Stimulated activated CD8-positive, alpha-beta memory T cell treated with anti-CD3 and anti-CD28 coated beads, Interleukin-7, amount 100 ng/mL, for 1 hour (primary cell): ENCODE measurements at places on chromosomes 4 and X.

GRCh38 chrX:3176439-3176820 is 135.2 kb downstream of the ARSF start:
- no peak for DNase-seq

- DNase-seq: no peak
Observed at GRCh38 chr4:190020790-190021717, 6.0 kb downstream of the FRG2 start.

DNA sequence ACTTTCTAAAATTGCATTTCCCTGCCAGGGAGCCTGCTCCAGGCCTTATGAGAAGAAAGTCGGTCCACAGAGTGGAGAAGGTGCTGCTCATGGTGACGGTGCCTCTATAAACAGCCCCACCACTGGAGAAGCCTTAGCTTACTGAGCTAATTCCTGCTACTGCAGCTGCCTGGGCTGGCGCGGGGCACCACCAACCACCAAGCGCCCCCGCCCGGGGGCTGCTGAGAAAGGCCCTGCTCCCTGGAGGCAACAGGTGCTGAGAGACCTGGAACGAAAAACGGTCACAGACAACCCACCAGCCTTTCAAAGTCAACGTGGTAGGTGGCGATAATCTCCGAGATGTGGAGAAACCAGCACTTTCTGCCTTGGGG is 2.9 kb downstream of the HCFC1 start:
- DNase-seq: no peak

DNA sequence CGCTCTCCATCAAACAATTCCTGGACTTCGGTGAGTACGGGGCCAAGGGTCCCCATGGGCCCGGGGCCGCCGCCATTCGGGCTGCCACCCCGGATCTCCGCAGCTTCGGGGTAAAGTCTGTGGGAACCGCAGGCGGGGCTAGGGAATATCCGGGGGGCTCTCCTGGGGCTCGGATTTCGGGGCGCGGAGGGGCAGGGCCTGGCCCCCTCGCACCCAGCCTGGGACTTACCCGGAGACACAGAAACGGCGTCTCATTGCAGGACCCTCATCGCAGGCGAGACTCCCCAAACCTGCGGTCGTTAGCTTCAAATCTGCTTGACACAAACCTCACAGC is 413 bp downstream of the PDK3 start:
- no peak for DNase-seq

DNA sequence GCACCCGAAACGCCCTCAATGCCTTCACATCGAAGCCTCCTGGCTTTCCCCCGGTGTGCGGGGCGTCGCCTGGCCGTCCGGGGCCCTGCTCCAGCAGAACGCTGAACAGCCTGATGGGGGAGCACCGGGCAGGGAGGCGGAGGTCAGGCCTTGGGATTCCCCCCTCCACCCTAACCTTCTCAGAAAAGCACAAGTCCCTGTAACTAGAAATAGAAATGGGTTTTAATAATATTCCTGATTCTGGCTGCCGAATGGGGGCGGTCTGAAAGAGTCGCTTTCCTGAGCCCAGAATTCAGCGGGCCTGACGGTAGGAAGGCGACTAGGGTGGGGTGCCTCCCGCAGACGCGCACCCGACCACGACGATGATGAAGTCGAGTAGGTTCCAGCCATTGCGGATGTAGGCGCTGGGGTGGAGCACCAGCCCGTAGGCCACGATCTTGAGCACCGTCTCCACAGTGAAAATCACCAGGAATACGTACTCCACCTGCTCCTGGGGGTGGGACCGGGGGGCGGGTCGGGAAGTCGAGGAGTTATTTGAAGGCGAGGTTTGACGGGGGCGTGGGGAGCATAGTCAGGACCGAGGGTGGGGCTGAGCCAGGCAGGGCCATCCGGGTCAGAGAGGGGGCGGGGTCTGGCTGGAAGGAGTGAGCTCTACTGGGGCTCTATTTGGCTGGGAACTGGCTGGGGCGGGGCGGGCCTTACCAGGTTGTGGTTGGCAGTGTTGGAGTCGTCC is 2.5 kb downstream of the CACNA1F start:
- peak; percentile 5 for DNase-seq
